ENCODE measurements at places on chromosomes 3 and 15. TPM values are rescaled to one million over a fixed set of nuclear protein-coding genes. Genes with fewer than 3 reads are reported as not detected.

- H3K27me3 ChIP-seq = peaks cover 9% of the 10 kb centered on the region
- no peak overlapping the region for H3K4me3 ChIP-seq
- peaks cover 3% of the 10 kb centered on the region for H3K4me1 ChIP-seq
- H3K27ac ChIP-seq = no peak overlapping the region
- DNase-seq = no peak
- H3K36me3 ChIP-seq = no peaks in the 10 kb centered on the region
Measured at GRCh38 chr3:32848215-32848614, 30.4 kb downstream of the TRIM71 start.

- H3K4me3 ChIP-seq = no peak overlapping the region
- DNase-seq = no peak
- H3K4me1 ChIP-seq = peaks cover 66% of the 10 kb centered on the region
- no peaks in the 10 kb centered on the region for H3K27me3 ChIP-seq
- peaks cover 82% of the 10 kb centered on the region for H3K36me3 ChIP-seq
Measured at GRCh38 chr3:4732925-4733324, 239.8 kb downstream of the ITPR1 start.

DNA sequence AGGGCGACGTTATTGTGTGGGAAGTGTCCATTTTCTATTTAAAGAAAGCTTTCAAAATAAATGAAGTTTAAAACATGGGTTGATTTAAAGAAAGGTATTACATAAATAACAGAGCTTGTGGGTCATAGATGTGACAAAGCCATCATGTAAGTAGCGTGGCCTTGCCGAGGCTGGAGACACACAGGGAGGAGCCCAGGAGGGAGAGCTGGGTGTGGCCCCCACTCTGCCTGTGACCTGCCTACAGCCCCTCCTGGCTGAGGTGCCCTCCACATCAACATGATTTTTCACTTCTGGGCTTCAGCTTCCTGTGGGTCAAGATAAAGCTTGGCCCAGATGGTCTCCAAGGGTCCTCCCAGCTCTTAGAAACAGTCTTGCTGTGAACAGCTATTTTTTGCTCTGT is 12.5 kb upstream of the MGLL start:
- no peak for DNase-seq
- peaks cover 12% of the 10 kb centered on the region for H3K27me3 ChIP-seq
- no peaks in the 10 kb centered on the region for H3K36me3 ChIP-seq
- H3K4me1 ChIP-seq = peaks cover 6% of the 10 kb centered on the region

GRCh38 chr3:4029135-4029534 is 229.9 kb downstream of the LRRN1 start:
- no peaks in the 10 kb centered on the region for H3K36me3 ChIP-seq
- no peak for DNase-seq
- no peaks in the 10 kb centered on the region for H3K4me1 ChIP-seq
- H3K27me3 ChIP-seq = no peaks in the 10 kb centered on the region
- no peak overlapping the region for H3K4me3 ChIP-seq
- no peak overlapping the region for H3K27ac ChIP-seq

DNA sequence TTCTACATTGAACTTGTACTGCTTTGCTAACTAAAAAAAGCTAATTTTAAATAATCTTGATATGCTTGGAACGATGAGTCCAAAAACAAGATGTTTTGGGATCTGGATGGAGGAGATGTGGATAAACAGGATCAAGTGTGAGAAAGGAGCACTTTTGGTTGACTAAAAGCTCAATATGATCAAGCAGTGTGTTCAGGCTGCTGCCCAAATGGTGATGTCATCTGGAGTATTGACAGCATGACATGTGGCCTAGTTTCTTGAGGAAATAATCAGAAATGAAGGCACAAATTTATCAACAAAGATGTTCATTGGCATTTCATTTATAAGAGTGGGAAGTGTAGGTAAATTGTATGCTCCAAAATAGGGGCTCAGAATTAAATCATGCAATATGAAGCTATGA is 161.2 kb downstream of the SOX2 start:
- H3K4me1 ChIP-seq = no peaks in the 10 kb centered on the region
- H3K27me3 ChIP-seq = no peaks in the 10 kb centered on the region
- DNase-seq = no peak
- no peak overlapping the region for H3K27ac ChIP-seq
- H3K4me3 ChIP-seq = no peak overlapping the region
- no peaks in the 10 kb centered on the region for H3K36me3 ChIP-seq

DNA sequence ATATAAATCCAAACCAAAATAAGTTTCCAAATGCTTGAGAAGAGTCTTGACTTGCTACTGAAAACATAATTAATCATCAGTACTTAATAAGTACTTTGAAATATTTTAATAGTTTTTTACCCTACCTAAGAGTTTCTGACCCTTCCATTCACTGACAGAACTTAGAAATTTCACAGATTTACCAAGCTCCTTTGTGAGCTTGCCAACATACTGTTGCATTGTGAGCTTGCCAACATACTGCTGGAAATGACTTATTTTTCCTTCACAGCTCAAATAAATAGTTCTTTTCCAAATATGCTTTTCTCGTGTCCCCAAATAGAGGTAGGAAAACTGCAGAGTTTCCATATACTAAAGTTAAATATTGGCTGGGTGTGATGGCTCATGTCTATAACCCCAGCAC is 9.6 kb upstream of the AADAC start:
- H3K4me1 ChIP-seq = no peaks in the 10 kb centered on the region
- peaks cover 3% of the 10 kb centered on the region for H3K27me3 ChIP-seq

DNA sequence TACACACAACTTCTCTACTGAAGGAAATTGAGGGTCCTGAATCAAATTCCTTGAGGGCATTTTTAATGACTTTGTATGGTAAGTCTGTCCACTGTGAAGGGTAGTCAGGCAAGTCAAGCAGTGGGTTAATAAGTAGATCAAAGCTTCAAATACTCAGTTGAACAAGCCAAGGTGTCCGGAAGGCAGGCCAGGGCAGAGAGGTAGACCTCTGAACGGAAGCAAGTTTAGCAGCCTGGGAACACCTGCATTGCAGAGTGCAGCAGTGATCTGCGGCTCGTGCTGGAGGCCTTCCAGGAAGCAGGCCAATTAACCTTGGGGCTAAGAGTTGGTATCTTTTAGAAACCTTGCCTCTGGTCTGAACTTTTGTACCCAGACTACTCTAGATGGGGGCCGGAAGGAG is 143.8 kb downstream of the LRTM1 start:
- H3K4me1 ChIP-seq = no peaks in the 10 kb centered on the region
- no peaks in the 10 kb centered on the region for H3K36me3 ChIP-seq
- no peak overlapping the region for H3K4me3 ChIP-seq
- no peak for DNase-seq
- no peaks in the 10 kb centered on the region for H3K27me3 ChIP-seq

GRCh38 chr15:70029297-70029701 is 68.4 kb downstream of the TLE3 start:
- H3K27ac ChIP-seq = no peak overlapping the region
- peaks cover 7% of the 10 kb centered on the region for H3K4me1 ChIP-seq
- H3K27me3 ChIP-seq = no peaks in the 10 kb centered on the region

- no peaks in the 10 kb centered on the region for H3K36me3 ChIP-seq
- H3K27me3 ChIP-seq = peaks cover 69% of the 10 kb centered on the region
- H3K4me1 ChIP-seq = peaks cover 16% of the 10 kb centered on the region
- peak overlapping the region; percentile 49 for H3K27ac ChIP-seq
- H3K4me3 ChIP-seq = peak overlapping the region; percentile 75
Measured at GRCh38 chr15:91100814-91101607, 954 bp downstream of the SV2B start.

DNA sequence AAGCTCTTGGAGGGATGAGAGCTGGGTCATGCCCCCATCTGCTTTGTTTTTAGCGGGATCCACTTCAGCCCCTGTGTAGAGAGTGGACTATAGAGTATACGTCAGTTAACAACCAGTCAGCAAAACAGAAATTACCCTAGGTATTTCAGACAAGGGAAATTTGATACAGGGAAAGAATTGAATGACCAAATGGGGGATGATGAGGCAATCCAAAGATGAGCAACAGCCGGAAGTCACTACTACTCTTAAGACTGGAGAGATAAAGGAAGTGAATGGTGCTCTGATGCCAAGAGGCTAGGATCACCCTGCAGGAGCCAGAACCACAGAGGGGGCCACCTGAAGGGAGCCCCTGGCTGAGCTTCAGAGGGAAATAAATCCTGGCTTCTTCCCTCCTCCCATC is 1.7 kb upstream of the GPR62 start:
- no peak overlapping the region for H3K4me3 ChIP-seq
- peaks cover 41% of the 10 kb centered on the region for H3K27me3 ChIP-seq
- H3K36me3 ChIP-seq = no peaks in the 10 kb centered on the region
- H3K4me1 ChIP-seq = peaks cover 13% of the 10 kb centered on the region

DNA sequence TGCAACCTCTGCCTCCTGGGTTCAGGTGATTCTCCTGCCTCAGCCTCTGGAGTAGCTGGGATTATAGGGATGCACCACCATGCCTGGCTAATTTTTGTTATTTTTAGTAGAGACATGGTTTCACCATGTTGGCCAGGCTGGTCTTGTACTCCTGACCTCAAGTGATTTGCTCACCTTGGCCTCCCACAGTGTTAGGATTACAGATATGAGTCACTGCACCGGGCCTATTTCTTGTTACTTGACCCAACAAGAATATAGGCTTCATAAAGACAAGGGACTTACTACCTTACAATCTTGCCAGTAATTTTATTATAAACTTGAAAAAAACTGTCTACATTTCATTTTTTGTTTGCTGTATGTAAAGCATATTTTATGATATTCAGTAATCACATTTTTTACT is 21.4 kb upstream of the ZBTB47 start:
- H3K27me3 ChIP-seq = no peaks in the 10 kb centered on the region
- H3K4me1 ChIP-seq = peaks cover 2% of the 10 kb centered on the region
- H3K27ac ChIP-seq = no peak overlapping the region
- DNase-seq = no peak
- peaks cover 48% of the 10 kb centered on the region for H3K36me3 ChIP-seq

DNA sequence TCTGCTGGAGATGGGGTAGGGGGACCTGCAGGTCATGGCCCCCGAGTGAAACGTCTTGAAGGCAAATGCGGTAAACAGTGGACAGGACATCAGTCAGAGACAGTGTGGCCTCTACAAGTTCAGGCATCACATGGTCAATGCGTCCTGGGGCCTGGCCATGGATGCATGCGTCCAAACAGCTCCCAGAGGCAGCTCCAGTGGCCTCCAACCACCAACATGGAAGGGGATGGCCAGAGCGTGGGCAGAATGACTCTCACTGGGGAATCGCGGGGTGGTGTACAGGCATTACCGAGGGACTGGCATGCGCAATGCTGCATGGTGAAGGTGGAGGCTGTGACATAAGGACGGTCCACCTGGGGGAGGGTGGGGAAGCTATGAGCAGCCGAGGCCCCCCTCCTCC is 35.6 kb upstream of the IQSEC1 start:
- H3K36me3 ChIP-seq = no peaks in the 10 kb centered on the region
- H3K4me1 ChIP-seq = peaks cover 6% of the 10 kb centered on the region
- H3K4me3 ChIP-seq = no peak overlapping the region
- DNase-seq = no peak

DNA sequence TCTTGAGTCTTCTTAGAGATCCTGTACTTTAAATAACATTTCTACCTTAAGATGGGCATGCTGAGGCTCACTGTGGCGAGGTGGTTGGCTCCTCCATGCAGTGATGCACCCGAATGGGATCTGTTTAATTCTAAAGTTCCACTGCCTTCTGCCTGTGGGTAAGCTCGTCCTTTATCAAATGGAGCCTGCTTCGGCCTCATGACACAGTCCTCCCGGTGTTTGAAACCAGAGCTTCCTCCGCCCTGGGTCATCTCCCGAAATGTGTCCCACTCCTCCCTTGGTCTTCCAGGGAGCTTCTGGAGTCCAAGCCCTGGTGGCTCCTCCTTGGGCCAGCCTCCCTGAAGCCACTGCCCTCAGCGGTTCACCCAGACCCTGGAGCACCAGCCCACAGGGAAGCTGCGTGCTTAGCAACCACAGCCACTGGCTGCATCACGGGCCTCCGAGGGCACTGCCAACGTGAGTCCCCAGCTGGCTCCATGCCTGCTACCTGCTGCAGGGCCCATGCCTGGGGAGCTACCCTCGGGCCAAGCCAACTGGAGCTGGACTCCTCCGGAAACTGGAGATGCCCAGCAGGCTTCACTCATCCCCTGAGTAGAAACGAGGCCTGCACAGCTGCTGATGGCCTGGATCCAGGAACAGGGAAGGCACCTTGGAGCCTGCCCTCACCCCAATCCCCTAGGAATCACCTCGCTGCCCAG is 3.3 kb downstream of the RHCG start:
- H3K36me3 ChIP-seq = no peaks in the 10 kb centered on the region
- H3K27ac ChIP-seq = no peak overlapping the region
- DNase-seq = no peak
- H3K4me3 ChIP-seq = no peak overlapping the region

GRCh38 chr3:179369621-179370020 is 22.1 kb downstream of the MFN1 start:
- no peak overlapping the region for H3K27ac ChIP-seq
- H3K27me3 ChIP-seq = no peaks in the 10 kb centered on the region
- H3K36me3 ChIP-seq = peaks cover 21% of the 10 kb centered on the region
- H3K4me3 ChIP-seq = no peak overlapping the region

- no peak overlapping the region for H3K4me3 ChIP-seq
- H3K27me3 ChIP-seq = peaks cover 2% of the 10 kb centered on the region
- H3K36me3 ChIP-seq = no peaks in the 10 kb centered on the region
- no peak overlapping the region for H3K27ac ChIP-seq
- peaks cover 15% of the 10 kb centered on the region for H3K4me1 ChIP-seq
Measured at GRCh38 chr3:107910713-107911259, 180.0 kb downstream of the CD47 start.

DNA sequence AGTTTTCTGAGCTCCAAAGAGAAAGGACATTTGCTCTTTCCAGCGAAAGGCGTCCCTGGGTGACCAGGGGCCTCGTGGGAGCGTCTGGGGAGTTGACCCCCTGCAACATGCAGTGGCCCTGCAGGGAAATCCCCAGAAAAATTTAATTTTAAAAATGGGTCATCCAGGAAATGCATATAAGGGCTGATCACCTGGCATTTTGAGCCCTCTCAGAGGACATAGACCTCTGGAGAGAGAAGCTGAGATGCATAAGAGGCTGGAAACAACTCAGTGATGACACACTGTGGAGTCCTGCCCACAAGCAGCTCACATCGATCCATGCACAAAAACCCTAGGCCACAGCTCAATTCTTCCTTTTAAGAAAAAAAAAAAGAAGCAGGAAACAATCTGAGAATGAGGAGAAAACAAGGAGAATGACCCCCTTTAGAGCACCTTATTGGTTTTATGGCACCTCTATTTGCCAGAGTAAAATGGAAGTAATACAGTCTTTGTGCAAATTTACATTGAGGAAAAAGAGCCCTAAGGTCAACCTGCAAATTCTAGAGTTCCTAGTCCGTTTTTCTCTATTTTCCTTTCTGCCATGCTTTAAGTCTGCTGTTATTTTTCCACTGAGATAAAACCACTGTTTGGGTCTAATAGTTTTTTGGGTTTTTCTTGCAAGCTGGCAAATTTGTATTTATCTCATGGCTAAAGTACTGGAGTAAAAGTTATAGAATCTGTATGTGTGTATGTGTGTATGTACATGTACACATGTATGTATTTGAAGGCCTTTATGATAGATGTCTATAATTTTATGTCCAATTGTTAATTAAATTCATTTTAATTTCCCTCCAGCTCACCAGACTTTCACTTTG is 6.9 kb upstream of the BDH1 start:
- H3K4me3 ChIP-seq = no peak overlapping the region
- H3K27me3 ChIP-seq = no peaks in the 10 kb centered on the region
- H3K27ac ChIP-seq = peak overlapping the region; percentile 66

Gene MRPS22
- total RNA-seq = 39.7 TPM

Gene ALS2CL
- 1.3 TPM for total RNA-seq

Gene ITIH1
- total RNA-seq = not detected

Data from activated CD8-positive, alpha-beta T cell treated with anti-CD3 and anti-CD28 coated beads, Interleukin-2, amount 10 ng/mL, durations not matched to agents 7 days and 5 days (primary cell).